Stimulated activated CD4-positive, alpha-beta T cell treated with anti-CD3 and anti-CD28 coated beads, Interleukin-15, amount 100 ng/mL, for 1 hour (primary cell): ENCODE measurements at places on chromosomes 11 and 22.
A peak's percentile ranks its signal among the peaks of the same experiment; 100 is the strongest.

DNA sequence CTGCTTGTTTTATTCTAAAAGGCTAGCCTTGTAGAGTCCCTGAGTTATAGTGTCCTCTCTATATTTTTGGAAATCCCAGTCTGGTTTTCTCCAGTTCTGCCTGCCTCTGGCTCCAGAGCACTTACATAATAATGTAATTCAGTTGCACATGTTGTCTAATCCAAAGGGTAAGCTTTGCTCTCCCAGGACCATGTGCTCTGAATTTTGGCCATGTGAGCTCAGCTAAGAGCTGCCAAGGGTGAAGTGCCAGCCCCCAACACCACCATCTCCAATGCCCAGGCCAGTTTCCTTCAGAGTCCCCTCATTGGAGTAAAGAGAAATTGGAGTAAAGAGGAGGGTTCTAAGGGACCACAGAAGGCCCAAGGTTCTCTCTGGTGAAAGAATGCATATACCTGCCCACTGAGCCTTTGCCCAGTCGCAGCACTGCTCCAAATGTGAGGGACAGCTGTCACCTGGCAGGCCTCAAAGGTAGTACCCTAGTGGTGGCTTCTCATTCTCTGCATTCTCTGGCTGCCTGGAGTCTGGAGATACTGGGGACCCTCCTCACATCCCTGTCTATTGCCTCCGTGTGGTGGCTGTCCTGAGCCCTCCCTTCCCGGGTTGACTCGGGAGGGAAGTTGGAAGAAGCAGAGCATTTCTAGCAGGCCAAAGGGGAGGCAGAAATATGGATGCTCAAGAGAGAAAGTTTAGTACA lies 4.9 kb downstream of the CRY2 start:
- DNase-seq: no peak

- DNase-seq: no peak
Measured at GRCh38 chr11:17642980-17643379, 76.4 kb upstream of the MYOD1 start.

GRCh38 chr11:1084561-1085439 lies 10.1 kb downstream of the MUC2 start:
- DNase-seq: no peak

DNA sequence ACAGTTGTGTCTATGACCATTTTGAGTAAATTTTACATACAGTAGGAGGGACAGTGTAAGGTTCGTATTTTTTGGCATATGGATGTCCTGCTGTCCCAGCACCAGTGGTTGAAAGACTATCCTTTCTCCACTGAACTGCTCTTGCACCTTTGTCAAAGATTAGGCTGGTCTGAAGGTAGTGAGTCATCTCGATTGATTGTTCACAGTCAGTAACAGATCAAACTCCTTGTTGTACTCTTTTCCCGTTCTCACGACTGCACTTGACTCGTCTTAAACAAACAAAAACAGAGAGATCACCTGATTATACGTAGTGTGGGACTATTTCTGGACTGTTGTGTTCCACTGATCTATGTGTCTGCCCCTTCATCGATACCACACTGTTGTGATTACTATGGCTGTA lies 77.1 kb downstream of the DGCR2 start:
- DNase-seq: no peak

DNA sequence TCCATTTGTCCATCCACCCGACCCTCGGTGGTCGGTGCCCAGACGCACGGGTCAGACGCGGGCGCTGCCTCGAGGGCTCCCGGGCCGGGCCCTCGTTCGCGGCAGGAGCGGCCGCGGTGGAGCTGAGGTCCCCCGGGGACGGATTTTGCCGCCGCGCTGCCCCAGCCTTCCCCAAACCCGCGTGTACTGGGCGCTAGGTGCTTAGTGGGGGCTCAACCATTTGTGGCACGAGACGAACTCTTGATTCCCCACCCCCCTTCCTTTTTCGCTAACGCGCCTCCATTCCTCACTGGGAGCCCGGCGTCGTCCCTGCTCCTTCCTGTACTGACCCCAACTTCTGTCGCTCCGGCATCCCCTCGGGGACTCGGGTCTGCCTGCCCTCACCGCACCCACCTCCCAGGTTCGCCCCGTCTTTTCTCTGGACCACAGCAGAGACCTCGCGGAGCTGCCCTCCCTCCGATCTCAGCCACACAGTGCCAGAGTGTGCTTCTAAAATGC lies 789 bp upstream of the CBX7 start:
- DNase-seq: no peak

DNA sequence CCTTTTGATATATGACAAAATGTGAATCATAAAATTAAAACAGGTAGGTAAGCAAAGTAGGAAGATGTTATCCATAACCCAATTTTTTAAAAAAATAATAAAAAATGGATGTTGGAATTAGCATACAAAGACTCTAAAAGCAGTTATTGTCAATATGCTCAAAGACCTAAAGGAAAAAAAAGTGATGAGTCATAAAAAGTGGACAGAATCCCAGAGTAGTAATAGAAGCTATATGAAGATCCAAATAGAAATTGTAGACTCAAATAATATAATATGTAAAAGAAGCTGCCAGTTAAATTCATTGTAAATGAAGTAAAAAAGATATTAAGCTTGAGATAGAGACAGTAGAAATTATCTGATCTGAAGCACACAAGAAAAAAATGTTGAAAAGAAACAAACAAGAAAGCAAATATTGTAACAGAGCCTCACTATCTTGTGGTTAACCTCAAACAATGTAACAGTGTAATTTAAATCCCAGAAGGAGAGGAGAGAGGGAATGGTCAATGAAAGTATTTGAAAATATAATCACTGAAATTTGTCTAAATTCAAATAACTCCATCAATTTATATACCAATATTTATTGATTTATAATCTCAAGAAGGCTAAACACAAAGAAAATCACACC lies 773.4 kb upstream of the RAG2 start:
- no peak for DNase-seq

- peak; percentile 23 for DNase-seq
Measured at GRCh38 chr22:45318558-45319323, 9.0 kb downstream of the FAM118A start.

- no peak for DNase-seq
Measured at GRCh38 chr22:17065433-17065832, 19.4 kb upstream of the IL17RA start.

- no peak for DNase-seq
Measured at GRCh38 chr11:85886089-85887056, 31.2 kb downstream of the CCDC83 start.

- no peak for DNase-seq
Measured at GRCh38 chr22:30041881-30042280, 38.4 kb upstream of the HORMAD2 start.

GRCh38 chr11:100689141-100689540 lies 2.1 kb downstream of the ARHGAP42 start:
- DNase-seq: no peak

DNA sequence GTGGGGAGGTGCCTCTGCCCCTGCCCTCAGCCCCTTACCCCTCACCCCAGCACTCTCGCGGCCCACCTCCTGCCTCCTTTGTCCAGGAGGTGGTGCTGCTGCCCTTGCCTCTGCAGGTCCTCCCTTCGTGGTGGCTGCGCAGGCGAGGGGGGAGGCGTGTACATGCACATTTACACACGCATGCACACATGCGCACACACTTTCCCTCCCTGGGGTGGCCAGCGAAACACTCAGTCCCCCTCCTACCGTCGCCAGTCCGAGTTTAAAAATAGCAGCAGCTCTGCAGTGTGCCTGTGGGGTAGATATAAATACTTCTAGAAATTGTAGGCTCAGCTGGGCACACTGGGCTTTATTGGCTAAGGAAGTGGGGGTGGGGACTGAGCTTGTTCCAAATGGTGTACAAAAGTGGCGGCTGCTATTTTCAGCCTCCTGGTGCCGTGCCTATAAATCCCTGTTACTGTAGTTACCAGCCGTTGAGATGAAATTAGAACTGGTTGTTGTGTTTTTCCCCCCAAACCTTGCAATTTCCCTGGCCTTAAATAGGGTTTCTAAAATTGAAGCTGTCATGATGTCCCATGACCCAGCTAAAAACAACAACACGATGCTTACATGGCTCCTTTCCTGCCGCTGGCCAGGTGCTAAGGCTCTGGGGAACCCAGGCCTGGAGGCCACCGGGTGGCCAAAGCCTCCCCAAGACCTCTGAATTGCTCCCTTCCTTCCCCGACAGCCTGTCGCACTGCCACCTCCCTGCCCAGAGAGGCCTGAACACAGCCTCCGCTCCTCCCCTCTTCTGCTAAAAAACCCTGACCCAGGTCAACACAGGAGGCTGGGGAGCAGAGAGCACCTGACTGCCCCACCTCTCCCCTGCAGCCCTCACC lies 12.4 kb downstream of the PICK1 start:
- no peak for DNase-seq
